ENCODE measurements at places on chromosomes 4 and X. TPM values are rescaled to one million over a fixed set of nuclear protein-coding genes. Genes with fewer than 3 reads are reported as not detected.

DNA sequence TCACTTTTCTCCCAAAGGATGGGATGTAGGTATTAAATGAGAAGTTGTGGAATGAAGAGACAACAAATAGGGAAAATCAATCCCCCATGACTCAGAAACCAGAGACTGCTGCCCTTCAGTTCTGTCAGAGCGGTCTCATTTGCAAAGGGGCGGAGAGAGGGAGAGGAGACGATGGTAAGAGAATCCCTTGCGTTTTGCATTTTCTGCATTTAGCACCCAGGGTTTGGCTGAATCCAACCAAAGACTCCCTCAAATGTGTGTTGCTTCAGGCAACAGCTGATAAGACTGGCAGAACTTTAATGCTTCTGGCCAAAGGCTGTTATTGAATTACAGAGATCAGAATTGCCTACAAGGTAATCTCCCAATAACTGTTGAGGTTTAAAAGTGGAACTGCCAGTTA lies 230.2 kb downstream of the EVC2 start:
- H3K27me3 ChIP-seq, result no peaks in the 10 kb centered on the region
- no peak overlapping the region for H3K27ac ChIP-seq
- H3K36me3 ChIP-seq, result no peaks in the 10 kb centered on the region
- H3K4me3 ChIP-seq, result no peak overlapping the region
- DNase-seq, result no peak
- no peaks in the 10 kb centered on the region for H3K4me1 ChIP-seq

The MAGEC3 gene
- not detected for total RNA-seq

DNA sequence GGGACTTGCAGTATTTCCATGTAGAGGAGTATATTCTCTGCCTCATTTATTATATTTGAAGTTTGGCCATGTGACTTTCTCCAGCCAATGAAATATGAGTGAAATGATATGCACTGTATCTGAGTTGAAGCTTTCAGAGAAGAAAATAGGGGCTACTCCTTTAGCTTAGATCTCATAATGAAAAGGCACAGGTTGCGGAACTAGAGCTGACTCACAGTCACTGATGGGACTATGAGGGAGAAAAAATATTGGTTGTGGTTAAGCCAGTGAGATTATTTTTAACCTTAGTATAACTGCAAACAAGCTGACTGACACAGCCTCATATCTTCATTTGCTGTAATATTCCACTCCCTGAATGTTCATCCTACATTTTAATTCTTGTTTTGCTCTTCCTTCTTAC lies 1104.3 kb downstream of the RPA4 start:
- no peak overlapping the region for H3K4me3 ChIP-seq
- no peaks in the 10 kb centered on the region for H3K27me3 ChIP-seq
- H3K4me1 ChIP-seq, result no peaks in the 10 kb centered on the region
- no peak for DNase-seq
- H3K36me3 ChIP-seq, result no peaks in the 10 kb centered on the region

- no peaks in the 10 kb centered on the region for H3K27me3 ChIP-seq
- no peak overlapping the region for H3K27ac ChIP-seq
- DNase-seq, result no peak
- no peaks in the 10 kb centered on the region for H3K4me1 ChIP-seq
- no peaks in the 10 kb centered on the region for H3K36me3 ChIP-seq
- H3K4me3 ChIP-seq, result no peak overlapping the region
These were observed 36.9 kb downstream of the AMMECR1 start for GRCh38 chrX:110280954-110281353.

- no peaks in the 10 kb centered on the region for H3K4me1 ChIP-seq
- no peaks in the 10 kb centered on the region for H3K27me3 ChIP-seq
- no peaks in the 10 kb centered on the region for H3K36me3 ChIP-seq
- DNase-seq, result peak; percentile 67
- peak overlapping the region; percentile 69 for H3K4me3 ChIP-seq
These were observed 4.5 kb downstream of the MID1IP1 start for GRCh38 chrX:38805432-38806389.

DNA sequence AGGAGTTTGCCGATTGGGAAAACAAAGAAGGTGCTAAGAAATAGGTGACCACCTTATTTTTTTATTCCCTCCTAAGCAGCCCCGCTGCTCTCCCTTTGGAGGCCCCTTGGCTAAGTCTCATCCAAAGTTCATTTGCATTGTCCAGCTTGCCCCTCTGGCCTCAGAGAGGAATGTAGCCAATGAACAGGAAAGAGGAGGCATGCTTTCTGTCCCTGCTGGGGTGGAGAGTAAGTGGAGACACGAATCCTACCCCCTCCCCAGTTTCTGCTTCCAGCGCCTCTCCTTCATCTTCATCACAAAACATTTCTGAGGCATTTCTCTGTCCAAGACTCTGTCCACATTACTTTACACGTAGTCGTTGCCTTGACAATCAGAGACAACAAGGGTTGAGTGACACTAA lies 38.7 kb downstream of the NLGN3 start:
- no peaks in the 10 kb centered on the region for H3K27me3 ChIP-seq
- H3K4me1 ChIP-seq, result no peaks in the 10 kb centered on the region
- DNase-seq, result no peak
- no peak overlapping the region for H3K27ac ChIP-seq

DNA sequence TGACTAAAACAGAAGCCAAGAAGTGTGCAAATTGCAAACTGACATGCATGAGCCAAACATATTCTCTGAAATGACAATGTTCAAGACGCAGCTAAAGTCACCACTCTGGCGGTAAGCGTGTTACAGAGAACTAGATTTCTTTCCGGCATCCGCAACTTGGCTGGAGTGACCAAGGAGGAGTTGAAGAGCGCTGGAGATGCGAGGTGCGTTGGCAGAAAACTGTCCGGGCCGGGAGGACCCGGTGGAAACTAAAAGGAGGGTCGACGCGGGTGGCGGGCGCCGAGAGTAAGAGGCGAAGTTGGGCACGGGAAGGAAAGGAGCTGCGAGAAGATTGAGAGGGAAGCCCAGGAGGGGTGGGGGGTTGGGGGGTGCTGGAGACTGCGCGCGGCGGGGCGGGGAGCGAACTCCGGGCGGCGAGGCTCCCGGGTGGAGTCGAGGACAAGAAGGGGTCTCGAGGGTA lies 807 bp downstream of the SEL1L3 start:
- peak overlapping the region; percentile 41 for H3K27ac ChIP-seq
- no peaks in the 10 kb centered on the region for H3K36me3 ChIP-seq
- no peak for DNase-seq
- peaks cover 11% of the 10 kb centered on the region for H3K4me1 ChIP-seq
- no peaks in the 10 kb centered on the region for H3K27me3 ChIP-seq

The MAPK10 gene
- total RNA-seq, result 7.6 TPM

DNA sequence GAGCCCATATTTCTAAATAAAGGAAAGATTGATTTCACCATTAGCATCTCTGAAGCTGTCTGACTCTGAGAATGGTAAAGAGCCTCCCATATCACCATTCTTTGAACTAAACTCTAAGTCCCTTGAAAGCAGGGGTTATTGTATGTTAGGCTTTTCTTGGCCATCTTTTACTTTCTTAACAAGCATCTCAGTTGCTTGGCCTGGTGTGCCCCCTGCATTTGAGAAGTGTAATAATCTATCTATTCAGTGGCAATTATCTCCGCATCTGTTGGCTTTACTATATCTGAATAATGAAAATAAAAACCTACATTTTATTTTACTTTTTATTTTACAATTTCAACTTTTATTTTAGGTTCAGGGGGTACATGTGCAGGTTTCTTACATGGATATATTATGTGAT lies 128.3 kb upstream of the ARMCX2 start:
- no peak for DNase-seq
- no peaks in the 10 kb centered on the region for H3K36me3 ChIP-seq
- H3K4me3 ChIP-seq, result no peak overlapping the region
- no peak overlapping the region for H3K27ac ChIP-seq
- no peaks in the 10 kb centered on the region for H3K27me3 ChIP-seq
- H3K4me1 ChIP-seq, result no peaks in the 10 kb centered on the region

- H3K4me1 ChIP-seq, result no peaks in the 10 kb centered on the region
- no peaks in the 10 kb centered on the region for H3K27me3 ChIP-seq
- no peaks in the 10 kb centered on the region for H3K36me3 ChIP-seq
- no peak overlapping the region for H3K4me3 ChIP-seq
- no peak overlapping the region for H3K27ac ChIP-seq
These were observed 1.3 kb upstream of the JAKMIP1 start for GRCh38 chr4:6201580-6202091.
